ENCODE measurements at places on chromosomes 13 and 19.

DNA sequence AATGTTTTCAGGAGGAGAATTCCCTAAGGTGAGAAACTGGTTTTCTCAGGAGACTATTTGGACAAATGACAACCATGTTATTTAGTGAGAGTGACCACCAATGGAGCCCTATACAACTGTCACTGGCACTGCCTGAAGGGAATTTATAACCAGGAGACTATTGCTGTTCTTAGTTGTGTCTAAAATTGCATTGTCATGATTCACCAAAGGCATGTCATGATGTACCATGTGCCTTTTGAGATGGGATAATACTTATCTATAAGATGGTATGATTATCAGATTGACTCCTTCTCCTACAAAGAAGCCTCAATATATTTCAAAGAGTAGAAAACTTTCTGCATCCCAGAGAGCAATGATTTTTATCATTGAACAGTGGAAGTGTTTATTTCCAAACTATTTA is 739.4 kb upstream of the GPC6 start:
- no peak for DNase-seq

- DNase-seq, result no peak
These were observed 13.6 kb downstream of the HAS1 start for GRCh38 chr19:51710163-51710562.

DNA sequence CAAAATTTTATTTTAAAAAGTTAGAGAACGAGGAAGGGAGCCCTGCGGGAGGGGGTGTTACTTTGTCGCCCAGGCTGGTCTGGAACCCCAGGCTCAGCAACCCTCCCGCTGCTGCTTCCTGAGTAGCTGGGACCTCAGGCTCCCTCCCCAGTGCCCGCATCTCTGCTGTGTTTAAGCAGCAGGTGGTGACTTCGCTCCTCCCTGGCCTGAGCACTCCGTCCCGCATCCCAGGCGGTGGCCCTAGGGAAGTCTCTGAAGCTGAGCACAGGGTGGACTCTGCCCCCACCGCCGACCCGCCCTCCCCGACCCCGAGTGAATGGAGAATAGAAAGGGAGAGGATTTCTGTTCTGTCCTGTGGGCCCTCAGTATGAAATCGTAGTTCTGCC is 30.5 kb downstream of the ZNF701 start:
- DNase-seq, result no peak

- no peak for DNase-seq
These were observed 117.2 kb downstream of the IRS2 start for GRCh38 chr13:109669234-109669612.

GRCh38 chr13:93001866-93002461 is 224.6 kb upstream of the GPC6 start:
- DNase-seq, result no peak

GRCh38 chr19:4576016-4576933 is 16.8 kb upstream of the SEMA6B start:
- DNase-seq, result peak; percentile 58

GRCh38 chr13:44292545-44292944 is 81.1 kb upstream of the SERP2 start:
- no peak for DNase-seq

GRCh38 chr19:14375055-14375581 is 6.1 kb upstream of the ADGRE5 start:
- peak; percentile 53 for DNase-seq

GRCh38 chr13:113540523-113540922 is 44.0 kb upstream of the TFDP1 start:
- no peak for DNase-seq

DNA sequence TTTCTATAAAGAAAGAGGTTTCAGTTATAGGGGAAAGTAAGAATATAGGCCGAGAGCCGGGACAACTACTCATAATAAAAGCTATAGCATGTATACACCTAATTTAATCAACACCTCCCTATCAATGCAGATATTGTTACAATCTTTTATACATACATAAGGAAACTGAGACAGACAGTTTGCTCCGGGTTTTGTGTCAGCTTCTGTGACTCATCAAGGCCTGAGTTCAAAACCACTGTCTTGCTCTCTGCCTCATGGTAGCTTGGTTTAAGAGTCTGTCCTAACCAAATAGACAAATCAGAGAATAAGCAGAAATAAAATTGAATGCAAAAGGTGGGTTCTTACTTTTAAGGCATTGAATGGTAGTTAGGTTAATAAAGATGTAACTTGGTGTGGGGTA is 222.9 kb downstream of the GGACT start:
- DNase-seq, result no peak

DNA sequence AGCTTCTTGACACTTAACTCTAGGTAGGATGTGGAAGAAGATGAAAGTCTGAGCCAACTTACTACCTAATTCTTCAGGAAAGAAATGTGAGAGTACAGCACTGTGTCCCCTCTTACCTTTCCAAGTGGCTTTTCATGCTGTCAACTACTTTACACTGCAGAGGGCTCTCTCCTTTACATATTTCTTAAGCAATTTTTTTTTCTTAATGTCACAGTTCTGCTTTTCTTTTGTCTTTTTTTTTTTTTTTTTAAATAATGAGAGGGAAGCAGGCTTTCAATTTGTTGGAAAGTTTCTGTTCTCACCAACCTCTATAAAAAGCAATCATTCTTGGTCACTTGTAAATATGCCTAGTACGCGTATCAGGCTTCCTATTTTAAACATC is 212.7 kb upstream of the MIR17HG start:
- no peak for DNase-seq

GRCh38 chr13:44068737-44069136 is 189.0 kb downstream of the LACC1 start:
- no peak for DNase-seq

- DNase-seq, result no peak
These were observed 90.3 kb upstream of the SOX1 start for GRCh38 chr13:111976474-111977178.

All from activated T-helper 1 cell treated with anti-CD3 and anti-CD28 coated beads, Interleukin-2, amount 50 U/mL, for 16 hours (primary cell).